ENCODE measurements at places on chromosomes 11 and 22.

DNA sequence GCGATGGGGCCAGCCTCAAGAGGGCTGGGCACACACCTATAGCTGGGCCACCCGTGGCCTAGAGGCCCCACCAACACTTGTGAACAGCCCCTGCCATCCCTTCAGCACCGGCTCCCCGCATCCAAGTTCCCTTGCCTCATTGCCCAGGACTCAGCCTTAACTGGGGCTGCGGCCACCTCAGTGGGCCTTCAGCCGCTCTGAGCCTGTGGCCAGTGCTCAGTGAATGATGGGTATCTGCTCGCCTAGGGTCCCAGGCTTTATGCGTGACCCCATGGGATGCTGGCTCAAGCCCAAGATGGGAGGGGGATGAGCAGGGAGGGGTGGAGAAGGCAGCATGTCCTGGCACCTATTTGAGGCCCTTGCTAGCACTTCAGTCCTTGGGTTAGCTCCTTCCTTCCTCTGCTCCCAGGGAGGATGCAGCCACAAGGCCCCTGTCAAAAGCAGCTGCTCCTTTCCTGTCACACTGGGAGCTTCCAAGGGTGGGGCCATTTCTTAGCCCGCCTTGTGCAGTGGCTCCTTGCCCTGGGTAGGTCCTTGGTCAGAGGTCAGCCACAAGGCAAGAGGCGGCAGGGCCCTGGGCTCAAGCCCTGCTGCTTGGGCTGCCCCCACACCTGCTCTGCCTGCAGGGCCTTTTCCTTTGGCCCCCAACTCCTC is 31.8 kb downstream of the GNAZ start:
- DNase-seq: no peak

DNA sequence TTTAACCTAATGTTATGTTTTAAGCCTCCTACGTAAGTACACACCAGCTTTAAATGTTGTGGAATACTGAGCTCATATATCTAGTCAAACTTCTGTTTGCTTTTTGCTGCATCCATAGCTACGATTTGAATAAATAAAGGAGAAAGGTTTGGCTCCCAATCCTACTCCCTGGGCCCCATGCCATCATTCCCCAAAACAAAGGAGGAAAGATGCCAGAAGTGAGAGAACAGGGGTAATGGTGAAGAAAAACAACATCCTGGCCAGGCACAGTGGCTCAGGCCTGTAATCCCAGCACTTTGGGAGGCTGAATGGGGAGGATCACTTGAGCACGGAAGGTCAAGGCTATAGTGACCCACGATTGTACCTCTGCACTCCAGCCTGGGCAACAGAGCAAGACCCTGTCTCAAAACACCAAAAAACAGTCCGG is 26.5 kb downstream of the SCGB1A1 start:
- DNase-seq: no peak

DNA sequence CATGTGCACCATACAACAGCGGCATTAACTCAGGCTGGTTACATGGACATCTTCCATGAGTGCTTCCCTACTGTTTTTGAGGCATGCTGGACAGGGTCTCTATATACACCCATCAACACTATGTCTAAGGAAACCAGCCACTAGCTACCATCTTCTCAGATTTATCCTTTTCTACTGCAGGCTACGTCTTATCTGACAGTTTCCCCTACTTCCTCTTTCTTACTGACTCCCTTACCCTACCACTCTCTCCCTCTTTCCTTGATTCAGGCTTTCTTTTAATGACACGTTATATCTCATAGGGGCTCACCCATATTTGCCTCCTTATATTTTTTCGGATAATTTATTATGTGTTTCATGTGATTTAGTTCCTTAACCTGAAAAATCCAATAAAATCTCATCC is 41.8 kb downstream of the DDI1 start:
- DNase-seq: no peak

DNA sequence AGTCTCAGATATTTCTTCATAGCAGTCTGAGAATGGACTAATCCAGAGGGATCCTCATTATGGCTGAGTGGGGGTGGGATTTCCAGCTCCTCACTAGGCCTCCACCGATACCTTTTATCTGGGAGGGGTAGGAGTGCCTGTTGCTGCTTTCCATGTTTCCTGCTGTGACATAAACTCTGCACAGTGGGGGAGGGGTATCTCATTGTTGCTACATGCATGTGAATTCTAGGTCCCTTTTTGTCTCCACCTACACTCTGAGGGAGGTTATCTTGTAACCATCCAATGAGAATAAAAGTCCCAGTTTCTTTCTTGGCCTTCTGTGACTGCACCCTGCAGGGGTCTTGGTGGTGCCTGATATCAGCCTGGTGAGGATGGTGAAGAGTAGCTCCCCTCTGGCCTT is 60.5 kb downstream of the ADAMTS15 start:
- no peak for DNase-seq

GRCh38 chr22:35134637-35135036 is 68.7 kb downstream of the ISX start:
- DNase-seq: no peak

GRCh38 chr22:28241656-28242290 is 322.7 kb upstream of the PITPNB start:
- DNase-seq: no peak

GRCh38 chr22:40517631-40518030 is 118.9 kb downstream of the MRTFA start:
- DNase-seq: no peak

Measured in activated T-cell treated with anti-CD3 and anti-CD28 coated beads for 48 hours (primary cell).